Ascending aorta (tissue), 2 donors: ENCODE measurements at places on chromosomes 16 and 17.

- no peak for DNase-seq
Measured at GRCh38 chr16:9308356-9308801, 216.9 kb downstream of the HAPSTR1 start.

DNA sequence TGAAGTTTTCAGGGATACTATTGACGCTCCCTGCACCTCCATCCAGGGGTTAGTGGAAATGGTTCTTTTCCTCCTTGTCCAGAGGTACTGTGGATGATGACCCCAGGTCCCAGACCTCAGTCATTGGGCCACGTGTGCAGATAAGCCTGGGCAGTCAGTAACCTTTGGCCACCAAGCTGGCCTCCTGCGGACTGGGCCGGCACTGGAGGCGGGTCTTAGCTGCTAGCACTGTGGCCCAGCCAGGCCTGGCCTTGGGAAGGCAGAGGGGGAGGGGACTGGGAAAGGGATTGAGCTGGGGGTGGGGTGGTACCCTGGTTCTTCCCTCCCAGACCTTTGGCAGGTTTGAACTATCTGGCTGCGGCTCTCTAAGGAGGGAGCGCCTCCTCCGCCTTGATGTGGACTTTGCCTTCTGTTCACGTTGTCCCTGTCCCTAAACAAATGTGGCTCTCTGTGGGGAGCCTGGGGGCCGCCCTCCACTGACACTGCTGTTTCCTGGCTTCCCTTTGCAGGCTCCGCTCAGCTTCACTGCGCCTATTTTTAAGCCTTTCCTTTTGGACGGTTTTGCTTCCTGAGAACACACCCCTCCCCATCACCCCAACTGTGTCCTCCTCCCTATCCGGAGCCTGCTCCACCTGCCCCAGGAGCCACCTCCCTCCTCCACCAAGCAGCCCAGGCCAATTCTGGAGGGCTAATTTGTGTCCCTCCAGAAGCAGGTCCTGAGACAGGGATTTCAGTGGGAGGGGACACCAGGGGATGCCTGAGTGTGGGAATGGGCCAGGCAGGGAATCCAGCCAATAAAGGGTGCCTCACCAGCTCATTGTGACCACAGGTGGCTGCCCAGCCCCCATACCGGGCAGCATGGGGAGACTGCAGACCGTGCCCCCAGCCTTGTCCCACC lies 251.9 kb downstream of the SEC14L1 start:
- DNase-seq = no peak

DNA sequence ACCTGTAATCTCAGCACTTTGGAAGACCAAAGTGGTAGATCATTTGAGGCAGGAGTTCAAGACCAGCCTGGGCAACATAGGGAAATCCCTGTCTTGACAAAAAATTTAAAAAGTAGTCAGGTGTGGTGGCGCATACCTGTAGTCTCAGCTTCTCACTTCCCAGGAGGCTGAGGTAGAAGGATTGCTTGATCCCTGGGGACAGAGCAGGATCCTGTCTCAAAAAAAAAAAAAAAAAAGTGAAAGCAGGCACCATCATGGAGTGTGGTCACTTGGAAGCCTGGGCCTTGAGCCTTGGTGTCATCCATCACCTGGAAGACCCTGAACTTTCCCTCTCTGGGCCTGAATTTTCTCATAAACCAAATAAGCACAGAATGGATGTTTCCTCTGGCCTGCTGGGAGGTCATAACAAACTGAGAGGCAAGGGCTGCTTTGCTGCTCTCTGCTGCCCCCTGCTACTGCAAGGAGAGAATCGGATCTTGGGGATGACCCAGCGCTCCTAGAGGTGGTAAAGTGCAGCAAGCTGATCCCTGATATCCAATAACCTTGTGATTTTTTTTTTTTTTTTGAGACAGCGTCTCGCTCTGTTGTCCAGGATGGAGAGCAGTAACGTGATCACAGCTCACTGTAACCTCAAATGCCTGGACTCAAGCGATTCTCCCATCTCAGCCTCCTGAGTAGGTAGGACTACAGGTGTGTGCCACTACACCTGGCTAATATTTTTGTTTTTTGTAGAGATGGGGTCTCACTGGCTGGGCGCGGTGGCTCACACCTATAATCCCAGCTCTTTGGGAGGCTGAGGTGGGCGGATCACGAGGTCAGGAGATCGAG lies 75.9 kb upstream of the RNU2-1 start:
- DNase-seq = no peak

- no peak for DNase-seq
Measured at GRCh38 chr16:68259007-68259825, 5.1 kb upstream of the SLC7A6 start.

- no peak for DNase-seq
Measured at GRCh38 chr17:44272321-44272951, 4.5 kb upstream of the SLC4A1 start.

- no peak for DNase-seq
Measured at GRCh38 chr17:42167807-42168206, 13.0 kb upstream of the RAB5C start.

GRCh38 chr17:10083864-10084263 lies 114.5 kb downstream of the GAS7 start:
- no peak for DNase-seq

GRCh38 chr17:39848600-39848999 lies 15.5 kb downstream of the IKZF3 start:
- no peak for DNase-seq

- DNase-seq = no peak
Measured at GRCh38 chr16:9159839-9160550, 68.6 kb downstream of the HAPSTR1 start.

DNA sequence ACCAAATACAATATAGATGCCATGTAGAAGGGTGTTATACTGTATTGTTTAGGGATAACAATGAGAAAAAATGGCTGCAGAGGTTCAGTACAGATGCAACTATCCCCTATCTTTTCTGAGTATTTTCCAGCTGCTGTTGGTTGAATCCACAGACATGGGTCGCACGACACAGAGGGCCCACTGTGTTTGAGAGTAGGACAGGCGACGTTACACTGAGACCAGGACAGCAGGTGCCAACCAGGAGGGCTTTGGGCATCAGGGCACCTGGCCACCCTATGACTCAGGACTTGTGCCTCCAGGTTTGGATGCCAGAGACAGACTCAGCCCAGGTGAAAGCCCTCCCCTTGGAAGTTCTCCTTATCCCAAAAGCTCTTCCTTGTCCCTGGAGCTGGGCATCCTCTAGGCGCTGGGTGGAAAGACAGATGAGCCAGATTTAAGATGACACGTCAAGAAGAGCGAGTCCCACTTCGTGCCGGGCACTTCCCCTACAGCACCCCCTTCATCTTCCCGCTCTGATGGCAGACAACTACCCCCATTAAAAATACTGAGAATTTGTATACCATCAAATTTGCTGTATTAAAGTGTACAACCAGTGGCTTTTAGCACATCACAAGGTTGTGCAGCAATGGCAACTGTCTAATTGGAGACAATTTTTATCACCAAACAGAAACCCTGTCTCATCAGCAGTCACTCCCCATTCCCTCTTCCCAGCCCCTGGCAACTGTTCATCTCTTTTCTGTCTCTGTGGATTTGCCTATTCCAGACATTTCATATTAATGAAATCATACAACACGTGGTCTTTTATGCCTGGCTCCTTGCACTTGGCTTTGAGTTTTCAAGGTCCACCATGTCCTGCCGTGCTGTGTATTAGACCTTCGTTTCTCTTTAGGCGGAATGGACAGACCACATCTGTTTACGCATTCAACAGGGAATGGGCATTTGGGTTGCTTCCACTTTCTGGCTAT lies 30.6 kb downstream of the TNFRSF13B start:
- DNase-seq = peak; percentile 28

- no peak for DNase-seq
Measured at GRCh38 chr17:37239690-37240334, 136.0 kb upstream of the C17orf78 start.

- DNase-seq = no peak
Measured at GRCh38 chr17:74015990-74016389, 187.5 kb upstream of the RPL38 start.

- DNase-seq = no peak
Measured at GRCh38 chr16:85347213-85347591, 234.9 kb upstream of the CIBAR2 start.

- DNase-seq = no peak
Measured at GRCh38 chr16:11139326-11140097, 116.5 kb downstream of the SOCS1 start.

GRCh38 chr17:79404136-79404911 lies 206.5 kb downstream of the RBFOX3 start:
- DNase-seq = no peak

- DNase-seq = no peak
Measured at GRCh38 chr17:74521701-74522201, 9.5 kb downstream of the CD300LB start.

GRCh38 chr17:5986644-5987043 lies 83.5 kb upstream of the WSCD1 start:
- DNase-seq = no peak

GRCh38 chr17:77358801-77359200 lies 218.0 kb downstream of the SEC14L1 start:
- DNase-seq = peak; percentile 33

GRCh38 chr17:37305406-37305905 lies 70.3 kb upstream of the C17orf78 start:
- DNase-seq = no peak

GRCh38 chr16:68643847-68644246 lies 1.3 kb upstream of the CDH3 start:
- no peak for DNase-seq

DNA sequence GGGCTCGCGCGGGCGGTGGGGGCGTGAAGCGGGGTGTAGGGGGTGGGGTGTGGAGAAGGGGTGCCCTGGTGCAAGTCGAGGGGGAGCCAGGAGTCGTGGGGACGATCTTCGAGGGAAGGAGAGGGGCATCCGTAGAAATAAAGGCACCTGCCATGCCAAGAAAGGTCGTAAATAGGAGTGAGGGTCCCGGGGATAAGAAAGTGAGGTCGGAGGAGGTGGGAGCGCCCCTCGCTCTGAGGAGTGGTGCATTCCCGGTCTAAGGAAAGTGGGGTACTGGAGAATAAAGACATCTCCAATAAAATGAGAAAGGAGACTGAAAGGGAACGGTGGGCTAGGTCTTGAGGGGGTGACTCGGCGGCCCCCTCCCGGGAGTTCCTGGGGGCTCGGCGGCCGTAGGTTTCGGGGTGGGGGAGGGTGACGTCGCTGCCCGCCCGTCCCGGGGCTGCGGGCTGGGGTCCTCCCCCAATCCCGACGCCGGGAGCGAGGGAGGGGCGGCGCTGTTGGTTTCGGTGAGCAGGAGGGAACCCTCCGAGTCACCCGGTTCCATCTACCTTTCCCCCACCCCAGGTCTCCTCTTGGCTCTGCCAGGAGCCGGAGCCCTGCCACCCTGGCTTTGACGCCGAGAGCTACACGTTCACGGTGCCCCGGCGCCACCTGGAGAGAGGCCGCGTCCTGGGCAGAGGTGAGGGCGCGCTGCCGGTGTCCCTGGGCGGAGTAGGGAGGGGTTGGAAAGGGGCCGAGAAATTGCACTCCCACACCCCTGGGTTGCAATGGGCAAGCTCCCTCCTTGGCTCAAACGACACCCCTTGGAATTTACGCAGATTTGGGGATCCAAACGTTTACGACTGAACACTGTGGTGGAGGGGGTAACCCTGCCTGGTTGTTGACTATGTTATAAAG lies 888 bp downstream of the CDH1 start:
- no peak for DNase-seq

- no peak for DNase-seq
Measured at GRCh38 chr16:85979605-85980004, 80.6 kb downstream of the IRF8 start.

DNA sequence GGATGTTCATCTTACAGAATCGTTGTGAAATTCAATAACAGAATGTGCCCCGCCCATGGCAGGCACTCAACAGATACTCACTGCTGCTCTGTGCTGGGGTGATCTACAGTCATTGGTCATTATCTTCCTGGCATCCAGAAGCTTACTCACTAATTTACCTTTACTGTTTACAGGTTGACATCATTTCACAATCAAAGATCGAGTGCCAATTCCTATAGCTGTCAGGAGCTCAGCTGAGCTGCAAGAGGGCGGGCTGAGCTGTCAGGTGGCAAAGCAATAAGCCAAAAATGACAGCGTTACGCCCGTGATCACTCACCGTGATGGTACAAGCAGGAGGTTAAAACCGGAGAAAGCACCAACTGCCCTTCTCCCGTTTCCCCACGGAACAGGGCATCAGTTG lies 51.2 kb downstream of the LITAF start:
- DNase-seq = no peak

DNA sequence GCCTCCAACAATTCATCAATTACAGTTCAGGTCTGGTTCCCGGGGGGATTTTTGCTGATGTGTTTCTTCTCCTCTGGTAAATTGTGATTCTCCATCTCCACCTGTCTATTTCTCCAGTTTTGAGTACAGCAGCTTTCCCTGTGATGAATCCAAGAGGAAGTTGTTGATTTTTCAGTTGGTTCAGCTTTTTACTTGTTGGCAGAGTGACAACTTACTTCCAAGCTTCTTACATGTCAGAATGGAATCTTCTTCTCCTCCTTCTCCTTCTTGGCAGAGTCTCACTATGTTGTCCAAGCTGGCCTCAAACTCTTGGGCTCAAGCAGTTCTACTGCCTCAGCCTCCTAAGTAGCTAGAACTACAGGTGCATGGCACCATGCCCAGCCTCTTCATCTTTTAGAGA lies 33.4 kb upstream of the TMEM92 start:
- no peak for DNase-seq

DNA sequence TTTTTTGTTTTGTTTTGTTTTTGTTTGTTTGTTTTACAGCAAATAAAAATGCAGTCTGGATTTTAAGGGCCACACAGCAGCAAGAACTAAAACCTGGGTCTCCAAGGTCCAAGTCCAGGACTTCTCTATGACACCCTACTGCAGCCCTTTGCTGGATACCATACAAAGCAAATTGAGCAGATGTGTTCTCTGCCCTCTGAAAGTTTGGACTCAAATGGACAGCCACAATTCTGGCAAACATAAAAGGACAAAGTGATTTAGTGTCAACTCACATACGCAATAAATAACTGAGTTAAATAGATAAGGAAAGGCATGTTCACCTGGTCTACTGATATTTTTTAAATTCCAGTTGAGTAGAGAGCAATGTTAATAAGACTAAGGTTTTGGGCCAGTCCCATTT lies 7.7 kb upstream of the ZNF652 start:
- DNase-seq = no peak

- peak; percentile 52 for DNase-seq
Measured at GRCh38 chr17:6534846-6535514, 21.4 kb downstream of the PITPNM3 start.

GRCh38 chr16:359067-359763 lies 6.7 kb upstream of the AXIN1 start:
- no peak for DNase-seq

DNA sequence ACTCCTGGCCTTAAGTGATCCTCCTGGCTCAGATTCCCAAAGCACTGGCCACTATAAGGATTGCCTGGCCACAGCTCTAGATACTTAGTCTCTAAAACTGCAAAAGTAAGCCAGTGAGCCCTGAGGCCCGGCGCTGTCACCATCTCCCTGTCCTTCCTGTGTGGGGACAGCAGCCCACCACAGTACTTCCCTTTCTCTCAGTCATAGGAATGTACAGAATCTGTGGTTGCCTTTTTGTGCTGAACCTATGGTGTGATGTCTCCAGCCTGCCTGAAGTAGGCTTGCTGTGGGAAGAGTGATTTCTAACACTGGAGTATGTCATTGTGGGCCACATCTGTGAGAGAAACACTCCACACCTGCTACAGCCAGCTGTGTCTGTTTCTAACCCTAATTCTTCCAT lies 24.7 kb downstream of the NTAN1 start:
- DNase-seq = peak; percentile 61

- peak; percentile 94 for DNase-seq
Measured at GRCh38 chr17:39209317-39210092, 9.4 kb downstream of the RPL19 start.

- DNase-seq = no peak
Measured at GRCh38 chr17:1104222-1104621, 75.6 kb downstream of the ABR start.
